ENCODE measurements at places on chromosomes 11 and 22.

GRCh38 chr11:131666006-131666405 is 295.6 kb downstream of the NTM start:
- DNase-seq, result peak; percentile 32

DNA sequence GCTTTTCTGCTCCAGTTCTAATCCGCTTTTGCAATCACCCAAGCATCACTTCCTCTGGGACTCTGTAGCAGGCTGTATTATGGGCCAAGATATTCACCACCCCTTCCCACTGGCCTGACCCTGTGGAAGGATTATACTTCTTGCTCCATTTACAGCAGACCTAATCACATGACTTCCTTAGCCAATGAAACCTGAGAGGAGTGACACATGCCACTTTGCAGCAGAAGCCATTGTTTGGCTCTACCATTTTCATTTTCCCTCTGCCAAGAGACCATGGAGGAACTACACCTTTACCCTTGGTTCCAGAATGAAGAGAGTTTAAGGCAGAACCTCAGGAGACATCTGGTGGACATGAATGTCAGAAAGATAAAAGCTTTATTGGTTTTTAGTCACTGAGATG is 134.9 kb upstream of the HSD17B12 start:
- no peak for DNase-seq

GRCh38 chr22:26574001-26574723 is 15.8 kb downstream of the TPST2 start:
- no peak for DNase-seq

GRCh38 chr22:29569011-29569678 is 11.8 kb downstream of the NIPSNAP1 start:
- DNase-seq, result no peak

DNA sequence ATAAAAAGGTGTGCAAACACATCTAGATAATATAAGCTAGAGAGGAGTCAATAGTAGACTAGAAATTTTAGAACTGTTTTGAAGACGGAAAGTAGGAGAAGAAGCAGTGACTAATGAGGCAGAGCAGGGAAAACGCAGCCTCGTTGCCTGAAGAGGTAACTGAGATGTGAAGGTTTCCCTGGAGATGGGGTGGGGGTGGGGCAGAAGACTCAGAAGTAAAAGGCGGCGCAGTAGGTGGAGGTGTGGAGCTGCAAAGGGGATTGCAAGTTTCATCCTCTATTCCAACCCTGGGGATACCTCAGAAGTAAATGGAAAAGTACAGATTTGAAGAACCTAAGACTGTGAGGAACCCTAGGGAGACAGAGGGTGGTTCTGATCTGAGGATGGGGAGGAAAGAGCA is 109.5 kb downstream of the TMPRSS5 start:
- no peak for DNase-seq

DNA sequence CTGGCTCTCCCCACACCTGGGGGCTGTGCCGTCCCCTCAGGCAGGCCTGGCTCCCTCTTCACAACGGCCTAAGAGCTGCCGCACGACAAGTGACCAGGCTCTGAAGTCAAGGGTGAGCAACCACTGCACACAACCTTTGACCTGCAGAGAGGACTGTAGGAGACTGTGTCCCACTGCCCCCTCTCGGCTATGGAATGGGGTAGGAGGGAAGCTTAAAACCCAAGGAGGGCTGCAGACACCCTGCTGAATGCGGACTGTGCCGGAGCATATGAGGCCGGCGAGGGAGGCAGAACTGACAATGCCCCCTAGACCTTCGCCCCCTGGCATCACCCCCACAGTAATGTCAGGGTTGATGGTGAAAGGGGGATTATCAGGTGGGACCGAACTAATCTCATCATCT is 311.9 kb downstream of the CTTN start:
- DNase-seq, result no peak
